NCI-H1417 (cell line): ENCODE measurements at places on chromosomes 6 and 20.

GRCh38 chr6:30206799-30207618 is 6.2 kb downstream of the TRIM26 start:
- no peak for DNase-seq

- DNase-seq: no peak
These were observed 97.8 kb upstream of the PCSK2 start for GRCh38 chr20:17129089-17129488.

DNA sequence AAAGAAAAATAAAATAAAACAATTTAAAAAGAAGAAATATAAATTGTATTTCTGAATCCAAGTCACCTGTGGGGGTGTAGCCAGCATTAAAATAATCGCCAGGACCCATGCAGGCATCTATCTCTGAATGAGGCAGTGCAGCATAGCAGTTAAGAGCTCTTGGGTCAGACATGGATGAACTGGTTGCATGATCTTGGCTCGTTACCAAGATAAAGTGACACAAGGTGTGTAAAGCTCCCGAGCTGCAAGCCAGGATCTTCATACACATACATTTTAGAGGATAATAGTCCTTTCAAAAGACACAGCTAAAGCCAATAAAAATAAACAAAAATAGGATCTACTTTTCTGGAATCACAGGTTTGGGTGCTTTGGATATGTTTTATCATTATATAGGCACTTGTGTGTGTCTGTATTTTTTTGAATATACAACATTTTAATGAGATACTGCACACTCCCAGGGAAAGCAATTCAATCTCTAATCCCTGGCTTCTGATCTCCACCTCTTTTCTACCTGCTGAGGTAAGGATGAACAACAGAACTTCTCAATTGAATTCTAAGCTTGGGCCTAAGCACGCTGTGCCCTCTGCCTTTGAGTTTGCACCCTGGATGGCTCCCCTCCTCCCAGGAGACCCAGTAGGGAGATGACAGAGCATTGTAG is 8.9 kb downstream of the TRIM10 start:
- DNase-seq: peak; percentile 8

DNA sequence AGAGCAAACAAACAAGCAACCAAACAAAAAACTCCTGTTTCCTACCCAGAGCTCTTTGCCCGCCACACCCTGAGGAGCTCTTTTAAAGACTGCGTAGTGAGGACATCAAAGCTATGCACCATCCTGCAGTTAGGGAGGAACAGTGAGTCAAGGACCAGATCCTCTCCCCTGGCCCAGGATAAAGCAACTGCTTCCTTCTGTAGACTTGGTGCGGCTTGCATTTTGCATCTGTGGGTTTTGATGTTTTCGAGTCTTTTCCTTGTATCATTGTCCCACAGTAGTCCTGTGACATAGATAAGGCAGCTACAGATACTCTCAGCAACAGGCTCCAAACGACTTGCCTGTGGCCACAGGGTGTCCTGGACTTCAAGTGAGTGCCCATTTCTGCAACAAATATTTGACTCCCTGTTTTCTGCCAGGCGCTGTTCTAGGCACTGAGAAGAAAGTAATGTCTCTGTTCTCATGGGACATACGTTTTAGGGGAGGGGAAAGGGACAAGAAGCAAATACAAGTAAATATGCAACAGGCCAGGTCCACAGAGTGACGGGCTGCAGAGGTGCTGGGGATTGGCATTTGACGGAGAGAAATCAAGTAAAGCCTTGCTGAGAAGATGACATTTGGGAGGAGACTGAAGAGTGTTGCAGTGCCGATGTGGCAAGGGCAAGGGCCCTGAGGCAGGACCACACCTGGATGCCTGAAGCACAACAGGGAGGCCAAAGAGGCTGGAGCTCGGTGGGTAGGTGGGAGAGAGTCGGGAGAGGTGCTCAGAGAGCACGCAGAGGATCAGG is 35.9 kb upstream of the MAP3K4 start:
- DNase-seq: no peak

DNA sequence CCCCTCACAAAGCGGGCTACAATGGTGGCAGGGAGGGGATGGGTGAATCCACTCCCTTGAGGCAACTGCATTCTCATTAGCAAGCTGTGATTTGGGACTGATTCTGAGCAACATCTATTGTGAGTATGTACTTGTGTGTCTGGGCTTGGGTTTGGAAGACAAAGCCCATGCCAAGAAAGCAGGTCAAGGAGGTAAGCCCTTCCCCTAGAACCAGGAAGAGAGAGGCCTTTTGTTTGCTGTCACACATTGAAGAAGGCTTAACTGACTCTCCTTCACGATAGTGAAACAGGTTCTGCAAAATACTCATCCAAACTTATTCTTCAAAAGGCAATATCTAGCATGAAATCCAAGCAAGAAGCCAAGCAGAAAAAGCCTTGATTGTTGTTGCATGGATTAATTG is 403.1 kb upstream of the ID4 start:
- DNase-seq: no peak

- no peak for DNase-seq
These were observed 73.7 kb downstream of the PRND start for GRCh38 chr20:4795394-4795793.

DNA sequence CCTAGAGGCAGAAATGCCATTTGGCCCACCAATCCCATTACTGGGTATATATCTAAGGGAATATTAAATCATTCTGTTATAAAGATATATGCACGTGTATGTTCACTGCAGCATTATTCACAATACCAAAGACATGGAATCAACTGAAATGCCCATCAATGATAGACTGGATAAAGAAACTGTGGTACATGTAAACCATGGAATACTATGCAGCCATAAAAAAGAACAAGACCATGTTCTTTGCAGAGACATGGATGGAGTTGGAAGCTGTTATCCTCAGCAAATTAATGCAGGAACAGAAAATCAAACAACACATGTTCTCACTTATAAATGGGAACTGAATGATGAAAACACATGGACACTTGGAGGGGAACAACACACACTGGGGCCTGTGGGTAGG is 458.4 kb downstream of the CD83 start:
- DNase-seq: no peak

- DNase-seq: no peak
These were observed 116.3 kb downstream of the KIF13A start for GRCh38 chr6:17871189-17871519.

DNA sequence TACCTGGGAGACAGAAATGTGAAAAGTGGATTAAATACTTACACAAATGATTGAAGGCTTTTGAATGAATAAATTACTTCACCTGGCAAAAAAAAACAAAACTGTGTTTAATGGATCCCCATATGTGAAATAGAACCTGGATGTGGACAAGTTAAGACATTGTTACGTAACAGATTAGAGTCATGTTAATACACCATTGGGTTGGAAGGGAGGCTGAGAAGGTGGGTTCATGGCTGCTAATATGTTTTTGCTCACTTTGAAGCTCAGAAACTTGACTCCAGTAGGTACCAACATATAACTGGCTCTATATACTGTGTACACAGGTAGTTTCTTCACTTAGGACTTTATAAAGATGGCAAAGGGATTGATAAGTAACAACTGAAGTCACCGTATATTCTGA is 21.4 kb upstream of the TENT5A start:
- no peak for DNase-seq

DNA sequence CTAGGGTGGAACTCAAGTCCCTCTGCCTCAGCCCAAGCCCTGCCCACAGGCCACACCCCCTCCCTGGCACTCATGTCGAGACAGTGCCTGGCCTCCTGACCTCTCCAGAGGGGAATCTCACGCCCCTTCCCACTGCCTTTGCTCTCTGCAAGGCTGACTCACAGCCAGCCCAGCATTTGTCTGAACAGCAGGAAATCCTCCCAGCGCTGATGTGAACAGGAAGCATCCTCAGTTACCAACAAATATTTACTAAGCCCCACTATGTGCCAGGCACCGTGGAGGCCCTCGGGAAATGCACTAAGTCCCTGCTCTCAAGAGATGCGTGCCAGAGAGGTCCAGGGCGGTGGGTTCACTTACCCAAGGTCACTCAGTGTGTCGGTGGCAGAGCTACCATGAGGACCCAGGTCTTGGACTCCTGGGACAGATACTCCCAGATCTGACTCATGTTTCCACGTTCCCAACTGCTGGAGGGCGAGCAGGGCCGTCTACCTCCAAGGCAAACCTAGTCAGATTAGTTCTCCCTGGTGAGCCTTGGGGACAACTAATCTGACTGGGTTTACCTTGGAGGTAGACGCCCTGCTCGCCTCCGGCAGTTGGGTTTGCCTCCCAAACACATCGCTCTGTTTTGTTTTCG is 7.8 kb downstream of the ADA start:
- DNase-seq: no peak

DNA sequence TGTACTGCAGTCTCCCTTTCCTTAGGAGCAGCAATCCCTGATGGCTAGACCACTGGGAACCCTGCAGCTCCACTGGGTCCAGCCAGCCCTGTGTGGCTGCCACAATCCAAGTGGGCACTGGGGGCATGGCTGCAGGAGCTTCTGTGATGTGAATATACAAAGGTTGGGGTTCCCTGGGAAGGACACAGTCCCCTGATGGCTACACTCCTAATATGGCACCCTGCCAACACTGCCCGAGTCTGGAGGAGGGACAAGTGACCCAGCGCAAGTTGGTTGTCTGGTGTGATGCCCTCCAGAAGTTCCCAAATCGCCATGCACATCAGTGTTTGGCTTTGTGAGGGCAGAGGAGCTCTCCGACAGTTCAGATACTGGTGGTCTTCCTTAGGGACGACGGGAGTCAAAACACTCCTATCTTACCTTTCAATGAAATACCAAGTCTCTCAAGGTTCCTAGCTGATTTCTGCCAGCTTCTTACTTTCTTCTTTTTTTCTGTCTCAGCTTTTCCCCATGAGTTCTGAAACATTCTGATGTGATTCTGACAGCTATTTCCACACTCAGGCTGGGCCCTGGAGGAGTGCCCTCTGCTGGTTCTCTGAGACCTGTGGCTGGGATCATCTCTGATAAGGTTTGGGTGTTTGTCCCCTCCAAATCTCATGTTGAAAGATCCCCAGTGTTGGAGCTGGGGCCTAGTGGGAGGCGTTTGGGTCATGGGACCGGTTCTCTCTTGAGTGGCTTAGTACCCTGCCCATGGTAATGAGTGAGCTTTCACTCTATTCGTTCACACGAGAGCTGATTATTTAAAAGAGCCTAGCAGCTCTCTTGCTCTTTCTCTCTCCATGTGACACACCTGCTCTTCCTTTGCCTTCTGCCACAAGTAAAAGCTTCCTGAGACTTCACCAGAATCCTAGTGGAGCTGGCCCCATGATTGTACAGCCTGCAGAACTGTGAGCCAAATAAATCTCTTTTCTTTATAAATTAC is 15.5 kb upstream of the ZFP57 start:
- peak; percentile 3 for DNase-seq

GRCh38 chr6:159616456-159616855 is 76.6 kb downstream of the SOD2 start:
- DNase-seq: no peak

GRCh38 chr6:35731736-35732532 is 4.9 kb upstream of the ARMC12 start:
- peak; percentile 85 for DNase-seq

GRCh38 chr20:10329387-10330005 is 104.5 kb downstream of the MKKS start:
- no peak for DNase-seq

- no peak for DNase-seq
These were observed 372.7 kb upstream of the HSF2 start for GRCh38 chr6:122026582-122027369.

DNA sequence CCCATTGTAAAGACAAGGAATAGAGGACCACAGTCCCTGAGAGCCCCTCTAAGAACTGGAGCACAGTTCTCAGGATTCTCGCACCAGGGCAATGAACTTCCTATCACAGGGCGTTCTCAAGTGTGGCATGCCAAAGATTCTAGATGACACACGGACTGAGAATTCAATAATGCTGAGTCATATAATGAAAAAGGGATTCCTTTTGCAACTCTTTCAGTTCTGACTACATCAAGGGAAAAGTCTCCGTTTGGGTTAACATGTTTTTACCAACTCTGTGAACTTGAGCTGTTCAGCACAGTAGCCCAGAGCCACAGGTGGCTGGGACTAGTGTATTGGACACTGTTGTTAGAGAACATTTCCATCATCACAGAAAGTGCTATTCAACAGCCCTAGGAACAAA is 3.4 kb downstream of the MED20 start:
- DNase-seq: no peak

GRCh38 chr6:7902867-7903266 is 7.7 kb downstream of the TXNDC5 start:
- no peak for DNase-seq

GRCh38 chr6:53048431-53049195 is 16.6 kb upstream of the FBXO9 start:
- no peak for DNase-seq

DNA sequence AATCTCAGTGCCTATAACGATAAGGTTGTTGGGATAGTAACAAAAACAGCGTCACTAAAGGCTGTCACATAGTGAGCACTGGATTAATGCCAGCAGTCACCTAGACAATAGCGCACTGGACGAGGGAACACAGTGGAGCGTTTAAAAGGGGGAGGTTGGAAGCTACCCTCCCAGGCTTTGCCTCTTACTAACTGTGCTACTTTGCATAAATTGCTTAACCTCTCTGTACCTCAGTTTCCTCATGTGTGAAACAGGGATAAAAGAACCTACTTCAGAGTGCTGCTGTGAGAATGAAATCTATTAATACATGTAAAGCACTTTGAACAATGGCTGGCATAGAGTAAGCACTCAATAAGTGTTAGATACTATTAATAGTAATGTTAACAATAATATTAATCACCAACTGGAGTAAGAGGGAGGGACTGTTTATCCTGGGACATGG is 10.5 kb downstream of the BCL2L1 start:
- peak; percentile 61 for DNase-seq

DNA sequence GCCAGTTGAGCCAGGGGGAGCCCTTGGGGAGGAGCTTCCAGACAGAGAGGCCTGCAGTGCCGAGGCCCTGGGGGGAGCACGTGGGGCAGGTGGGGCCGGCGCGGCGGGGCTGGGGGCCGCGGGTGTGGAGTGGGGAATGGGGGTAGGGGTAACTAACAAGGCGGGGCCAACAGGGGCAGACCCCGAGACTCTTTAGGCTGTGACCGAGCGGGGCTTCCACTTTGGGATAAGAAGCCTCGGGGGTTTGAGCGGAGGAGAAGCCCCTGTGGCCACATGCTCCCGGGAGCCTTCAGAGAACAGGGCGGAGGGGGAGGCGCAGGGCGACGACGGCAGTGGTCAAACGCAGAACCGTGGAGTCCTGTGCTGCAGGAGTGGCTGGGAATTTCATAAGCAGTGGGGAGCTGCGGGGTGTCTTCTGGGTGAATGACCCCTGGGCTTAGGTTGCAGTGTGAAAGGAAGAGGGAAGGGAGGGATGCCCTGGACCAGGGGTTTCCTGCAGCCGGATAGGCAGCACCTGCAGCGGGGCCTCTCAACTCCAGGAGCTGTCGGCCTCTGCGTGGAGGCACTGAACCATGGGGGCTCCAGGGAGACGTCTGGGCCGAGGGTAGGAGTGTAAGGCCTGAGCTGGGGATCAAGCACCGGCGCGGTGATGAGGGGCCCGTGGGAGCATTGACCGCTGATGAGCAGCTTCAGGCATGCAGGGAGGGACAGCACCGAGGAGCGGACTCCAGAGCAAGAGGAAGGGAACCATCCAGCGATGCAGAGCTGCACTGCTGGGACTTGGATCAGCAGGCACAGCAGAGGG is 121.0 kb downstream of the SYNDIG1 start:
- DNase-seq: no peak

GRCh38 chr6:10478187-10479040 is 42.7 kb upstream of the GCNT2 start:
- DNase-seq: peak; percentile 79

- no peak for DNase-seq
These were observed 20.3 kb downstream of the CCDC170 start for GRCh38 chr6:151514000-151514730.

- peak; percentile 64 for DNase-seq
These were observed 15.4 kb downstream of the EZR start for GRCh38 chr6:158803733-158804143.

GRCh38 chr6:84417260-84417659 is 189.8 kb upstream of the CEP162 start:
- no peak for DNase-seq

GRCh38 chr6:7108964-7109836 is 1.4 kb downstream of the RREB1 start:
- peak; percentile 52 for DNase-seq
